CD8-positive, alpha-beta memory T cell (primary cell): ENCODE measurements at places on chromosomes 16 and 17.

DNA sequence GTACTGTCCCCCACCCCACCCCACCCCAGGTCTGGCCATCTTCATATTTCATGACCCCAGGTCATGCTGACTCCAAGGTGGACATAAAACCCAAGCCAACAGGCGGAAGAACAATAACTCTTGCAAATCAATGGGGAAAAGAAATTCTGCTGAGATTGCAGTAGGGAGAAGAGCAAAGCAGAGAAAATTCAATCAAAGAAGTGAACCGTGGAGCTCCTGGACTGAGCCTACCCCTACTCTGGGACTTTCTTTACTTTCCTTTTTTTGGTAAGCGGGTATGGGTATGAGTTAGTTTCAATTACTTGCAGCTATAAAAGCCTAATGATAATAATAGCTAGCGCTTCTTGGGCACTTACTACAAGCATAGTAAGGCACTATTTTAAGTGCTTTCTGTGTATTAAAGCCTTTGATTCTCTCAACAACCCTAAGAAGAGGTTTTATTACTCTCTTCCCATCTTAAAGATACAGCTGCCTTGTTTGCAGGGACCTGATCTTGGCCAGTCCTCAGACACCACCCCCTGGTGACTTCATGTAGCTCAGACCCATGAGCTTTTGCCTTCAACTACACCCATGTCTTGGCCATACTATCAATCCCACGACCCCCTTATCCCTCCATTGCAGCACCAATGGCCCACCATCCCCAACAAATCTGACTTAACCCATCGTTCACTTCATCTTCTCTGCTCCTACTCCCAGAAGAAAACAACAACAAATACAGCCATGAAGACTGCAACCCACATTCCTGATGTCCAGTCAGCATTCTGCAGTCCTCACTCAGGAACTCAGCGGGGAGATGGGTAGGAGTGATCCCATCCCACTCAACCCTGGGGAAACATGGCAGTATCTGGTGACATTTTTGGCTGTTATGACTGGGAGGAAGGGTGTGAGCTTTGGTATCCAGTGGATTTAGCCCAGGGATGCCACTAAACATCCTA lies 4.4 kb downstream of the GGA2 start:
- DNase-seq, result no peak

GRCh38 chr17:82750241-82750908 lies 1.5 kb upstream of the TBCD start:
- DNase-seq, result no peak

DNA sequence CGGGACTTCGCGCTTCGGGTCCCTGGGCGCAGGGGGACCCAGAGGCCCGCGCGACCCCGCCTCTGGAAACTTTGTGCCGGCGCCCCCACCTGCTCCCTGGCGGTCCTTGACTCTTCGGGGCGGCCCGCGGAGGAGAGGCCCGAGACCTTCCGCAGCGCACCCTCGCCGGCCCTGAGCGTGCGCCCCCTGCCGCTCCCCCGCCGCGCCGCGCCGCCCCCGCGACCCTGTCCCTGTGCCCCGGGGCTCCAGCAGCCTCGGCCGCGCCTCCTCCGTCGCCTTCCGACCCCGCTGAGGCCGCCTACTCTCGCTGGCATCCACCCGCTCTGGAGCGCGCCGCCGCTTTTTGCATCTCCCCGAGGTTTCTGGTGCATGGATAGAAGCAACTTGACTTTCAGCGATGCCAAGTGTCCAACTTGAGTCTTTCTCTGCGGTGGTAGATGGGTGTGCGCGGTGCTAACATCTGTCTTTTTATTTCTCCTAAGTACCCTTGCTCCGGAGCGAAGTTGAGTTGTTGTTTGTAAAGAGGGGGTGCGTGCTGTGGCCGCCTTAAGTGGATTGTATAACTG lies 414 bp downstream of the DUSP14 start:
- DNase-seq, result peak; percentile 81

DNA sequence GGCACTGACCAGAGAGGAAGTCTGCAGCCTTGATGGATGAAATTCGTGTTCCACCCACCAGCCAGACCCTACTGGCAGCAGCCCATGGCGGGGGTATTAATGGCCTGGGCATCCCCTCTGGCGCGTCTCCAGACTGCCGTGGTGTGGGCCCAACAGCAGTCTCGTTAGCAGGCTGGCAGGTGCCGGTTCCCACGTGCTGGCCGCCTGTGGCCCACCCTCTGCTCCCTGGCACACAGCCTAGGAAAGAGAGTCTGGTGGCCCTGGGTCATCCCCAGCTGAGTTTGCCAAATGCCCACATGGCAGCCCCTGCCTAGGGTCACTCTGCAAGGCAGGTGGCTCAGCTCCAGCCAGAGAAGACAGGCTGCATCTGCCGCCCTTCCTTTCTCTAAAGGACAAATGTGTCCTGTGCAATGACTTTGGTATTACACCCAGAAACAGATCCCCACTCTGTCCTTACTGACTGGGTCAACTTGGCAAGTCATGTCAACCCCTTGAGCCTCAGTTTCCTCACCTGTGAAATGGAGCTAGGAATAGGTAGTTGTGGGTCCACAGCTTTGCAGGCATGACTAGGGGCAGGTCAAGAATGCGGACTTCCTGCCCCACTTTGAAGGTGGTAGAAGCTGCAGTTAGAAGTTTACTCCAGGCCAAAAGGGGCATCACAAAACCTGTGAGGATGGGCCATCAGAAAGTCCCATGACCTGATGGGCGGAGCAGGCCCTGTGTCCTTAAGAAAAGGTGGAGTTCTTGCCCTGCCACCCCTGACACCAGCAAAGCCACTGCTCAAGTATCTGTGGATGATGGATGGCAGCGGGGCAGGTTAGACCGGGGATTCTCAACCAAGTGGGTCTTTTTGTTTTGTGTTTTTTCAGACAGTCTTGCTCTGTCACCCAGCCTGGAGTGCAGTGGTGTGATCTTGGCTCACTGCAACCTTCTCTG lies 76.6 kb downstream of the ABCC6 start:
- DNase-seq, result no peak

- DNase-seq, result no peak
Measured at GRCh38 chr17:50561746-50562141, 1.2 kb downstream of the CACNA1G start.

DNA sequence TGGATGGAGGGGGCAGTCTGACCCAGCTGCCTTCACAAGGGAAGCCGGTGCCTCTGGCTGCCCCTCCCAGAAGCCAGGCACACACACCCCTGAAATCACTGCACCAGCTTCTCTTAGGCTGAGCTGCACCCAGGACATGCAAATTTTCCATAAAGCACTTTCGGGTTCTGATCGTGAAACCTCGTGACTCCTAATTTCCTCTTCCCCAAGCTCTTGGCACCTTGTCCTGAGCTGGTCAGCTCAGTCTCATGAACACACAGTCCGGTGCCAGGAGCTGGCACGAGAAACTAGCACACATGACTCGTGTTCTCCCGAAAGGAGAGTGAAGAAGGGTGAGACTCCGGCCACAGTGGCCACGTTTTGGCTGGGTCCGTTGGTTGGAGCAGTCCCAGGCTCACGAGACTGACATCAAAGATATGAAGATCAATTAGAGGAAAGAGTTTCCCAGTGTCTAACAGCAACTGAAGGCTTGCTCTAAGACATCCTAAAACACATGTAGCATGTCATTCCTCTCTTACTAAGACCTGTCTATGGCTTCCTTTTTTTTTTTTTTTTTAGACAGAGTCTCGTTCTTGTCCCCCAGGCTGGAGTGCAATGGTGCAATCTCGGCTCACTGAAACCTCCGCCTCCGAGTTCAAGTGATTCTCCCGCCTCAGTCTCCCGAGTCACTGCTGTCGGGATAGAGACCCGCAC lies 9.2 kb upstream of the ABR start:
- DNase-seq, result no peak

DNA sequence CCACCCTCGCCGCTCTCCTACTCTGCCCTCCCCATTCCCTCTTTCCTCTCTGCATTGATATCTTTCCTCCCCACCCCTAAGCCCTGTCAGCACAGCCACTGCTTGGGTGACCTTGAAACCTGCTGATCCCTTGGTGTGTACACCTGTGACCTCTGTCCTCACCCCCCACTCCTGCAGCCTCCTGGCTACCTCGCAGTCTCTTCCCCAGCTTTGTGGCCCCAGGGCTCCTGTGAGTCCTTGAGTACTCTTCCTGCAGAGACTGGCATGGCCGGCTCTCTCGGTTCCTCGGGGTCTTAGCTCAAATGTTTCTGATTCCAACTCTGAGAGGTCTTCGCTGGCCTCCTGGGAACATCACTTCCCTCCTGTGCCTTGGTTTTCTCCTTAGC lies 31.7 kb downstream of the ADCY7 start:
- no peak for DNase-seq

- DNase-seq, result no peak
Measured at GRCh38 chr16:65634291-65634690, 512.4 kb upstream of the CDH11 start.

DNA sequence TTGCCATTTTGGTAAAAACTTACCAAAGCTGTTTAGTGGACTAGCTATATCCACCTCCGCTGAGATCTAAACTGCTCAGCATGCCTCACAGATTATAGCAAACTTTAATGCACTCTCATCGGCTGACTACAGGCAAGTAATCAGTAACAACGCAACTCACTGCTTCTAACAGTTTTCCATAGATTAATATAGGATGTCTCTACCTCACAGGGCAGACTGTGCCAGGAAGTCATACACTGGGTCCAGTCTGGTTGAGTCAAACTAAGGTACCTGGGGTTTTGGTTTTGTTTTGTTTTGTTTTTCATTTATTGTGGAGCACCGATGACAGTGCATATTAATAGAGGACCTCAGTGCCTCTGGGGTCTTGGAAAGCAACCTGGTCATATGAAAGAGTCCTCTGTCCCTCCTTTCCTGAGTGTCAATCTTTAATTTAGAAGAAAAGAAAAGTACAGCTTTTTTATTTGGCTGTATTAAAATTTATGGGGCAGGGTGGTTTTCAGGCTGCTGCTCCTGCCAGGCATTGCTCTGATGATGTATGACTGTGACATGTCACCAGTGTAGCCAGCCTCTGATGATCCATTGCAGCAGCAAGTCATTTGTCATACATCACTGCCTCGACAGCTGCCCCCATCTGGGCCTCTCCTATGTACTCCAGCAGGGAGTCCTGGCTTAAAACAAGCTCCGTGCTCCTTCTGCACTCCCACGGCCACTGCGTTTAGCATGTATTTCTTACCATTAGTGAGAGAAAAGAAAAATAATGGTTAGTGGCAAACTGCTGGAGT lies 854.1 kb downstream of the KCNJ2 start:
- DNase-seq, result no peak

GRCh38 chr16:7137560-7138330 lies 194.9 kb upstream of the RBFOX1 start:
- DNase-seq, result no peak

GRCh38 chr17:48497103-48497502 lies 33.7 kb downstream of the HOXB1 start:
- no peak for DNase-seq

DNA sequence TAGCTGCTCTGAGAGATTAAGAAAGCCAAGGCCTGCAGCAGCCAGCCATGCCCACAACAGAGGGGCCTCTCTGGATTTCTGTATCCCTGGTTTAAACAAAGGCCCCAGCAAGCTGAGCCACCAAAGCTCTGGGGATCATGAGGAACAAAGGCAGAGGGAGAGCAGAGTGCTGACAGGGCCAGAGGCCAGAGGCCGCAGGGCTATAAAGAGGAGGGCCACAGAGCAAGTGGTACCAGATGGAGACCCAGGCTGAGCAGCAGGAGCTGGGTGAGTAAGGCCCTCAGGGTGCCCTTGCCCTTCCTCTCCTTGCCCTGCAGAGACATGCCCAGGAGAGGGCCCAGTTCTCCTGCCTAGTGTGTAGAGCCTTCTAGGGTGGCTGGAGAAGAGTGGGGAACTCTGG lies at the start of gene CRYBA1:
TSS of gene CRYBA1 (plus strand) at position 232 of the 400 bp plus-strand sequence. CDS start at position 237, 5 bp downstream.
- DNase-seq, result no peak

GRCh38 chr17:17699491-17699890 lies 18.2 kb downstream of the RAI1 start:
- DNase-seq, result no peak

DNA sequence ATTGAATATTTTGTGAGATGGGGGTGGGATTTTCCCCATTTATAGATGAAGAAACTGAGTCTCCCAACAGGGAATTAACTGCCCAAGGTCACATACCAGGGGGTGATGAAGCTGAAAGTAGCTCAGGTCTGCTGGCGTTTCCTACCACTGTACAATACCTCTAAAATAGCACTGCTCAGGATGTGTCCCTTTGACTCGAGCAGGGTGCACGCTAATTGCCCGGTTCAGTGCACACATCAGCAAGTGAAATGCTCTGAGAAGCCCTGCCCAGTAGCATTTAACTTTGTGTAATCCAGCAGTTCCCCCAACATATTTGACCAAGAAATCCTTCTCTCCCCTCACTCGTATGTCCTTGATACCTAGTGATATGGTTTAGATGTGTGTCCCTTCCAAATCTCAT lies 50.1 kb upstream of the DDX52 start:
- no peak for DNase-seq

- DNase-seq, result no peak
Measured at GRCh38 chr16:66774981-66775380, 23.6 kb upstream of the DYNC1LI2 start.

DNA sequence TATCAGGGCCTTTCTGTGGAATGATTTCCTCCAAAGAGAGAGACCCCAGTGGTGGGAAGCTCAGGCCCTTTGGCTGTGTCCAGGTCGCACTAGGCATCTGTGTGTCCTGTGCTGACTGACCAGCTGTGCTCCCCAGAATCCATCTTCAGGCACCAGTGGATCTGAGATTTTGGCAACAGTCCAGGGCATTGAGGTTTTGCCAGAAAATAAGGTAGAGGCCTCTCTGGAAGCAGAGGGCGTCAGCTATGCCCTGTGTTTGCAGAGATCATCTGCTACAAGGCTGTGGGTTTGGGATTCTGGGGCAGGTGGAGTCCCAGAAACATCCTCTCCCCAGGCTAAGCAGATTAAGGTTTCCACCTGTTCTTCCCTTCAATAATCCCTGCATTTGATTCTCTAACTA lies 57.5 kb upstream of the TOB1 start:
- DNase-seq, result no peak

DNA sequence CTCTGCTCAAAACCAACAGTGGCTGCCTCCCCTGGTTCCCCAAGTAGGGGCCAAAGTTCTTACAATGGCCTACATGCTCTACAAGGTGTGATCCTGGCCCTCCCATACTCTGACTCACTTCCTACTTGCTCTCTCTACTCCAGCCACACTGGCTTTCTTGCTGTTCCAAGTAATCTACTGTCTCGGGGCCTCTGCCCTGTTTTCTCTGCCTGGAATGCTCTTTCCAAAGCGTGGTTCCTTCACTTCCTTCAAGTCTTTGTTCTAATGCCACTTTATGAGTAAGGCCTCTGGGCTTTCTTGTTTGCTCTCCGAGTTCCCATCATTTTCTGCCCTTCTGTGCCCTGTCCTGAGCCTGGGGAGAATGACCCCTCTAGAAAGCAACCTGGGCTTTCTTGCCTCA lies 4.1 kb upstream of the CDH3 start:
- no peak for DNase-seq

DNA sequence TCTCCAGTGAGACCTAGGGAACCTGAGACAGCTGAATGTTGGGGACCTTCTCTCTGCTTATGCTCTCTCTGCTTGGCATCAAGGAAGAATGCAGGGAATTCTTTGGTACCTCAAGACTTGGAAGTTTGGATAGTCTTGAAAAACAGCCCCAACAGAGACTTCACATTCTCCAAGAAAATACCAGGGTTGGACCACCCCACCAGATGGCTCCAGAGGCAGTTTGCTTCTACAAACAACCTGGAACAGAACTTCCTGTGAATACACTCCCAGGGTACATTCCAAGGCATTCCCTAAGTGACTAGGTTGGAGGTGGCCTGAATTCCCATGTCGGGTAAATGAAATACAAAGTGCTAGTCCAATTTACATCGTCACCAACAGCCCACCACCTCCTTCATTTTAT lies 314.4 kb downstream of the PMP22 start:
- no peak for DNase-seq
